ENCODE measurements at places on chromosomes 5 and 9.

- H3K36me3 ChIP-seq: no peaks in the 10 kb centered on the region
- no peak overlapping the region for H3K4me3 ChIP-seq
- no peaks in the 10 kb centered on the region for H3K4me1 ChIP-seq
- H3K27ac ChIP-seq: no peak overlapping the region
Measured at GRCh38 chr5:77003246-77003645, 27.0 kb upstream of the AGGF1 start.

GRCh38 chr5:133243196-133243595 is 191.4 kb downstream of the HSPA4 start:
- no peak overlapping the region for H3K27ac ChIP-seq
- no peak overlapping the region for H3K4me3 ChIP-seq
- no peak for DNase-seq

GRCh38 chr5:41843456-41844370 is 26.5 kb downstream of the OXCT1 start:
- peaks cover under 1% of the 10 kb centered on the region for H3K36me3 ChIP-seq
- H3K27ac ChIP-seq: no peak overlapping the region
- H3K27me3 ChIP-seq: no peaks in the 10 kb centered on the region

DNA sequence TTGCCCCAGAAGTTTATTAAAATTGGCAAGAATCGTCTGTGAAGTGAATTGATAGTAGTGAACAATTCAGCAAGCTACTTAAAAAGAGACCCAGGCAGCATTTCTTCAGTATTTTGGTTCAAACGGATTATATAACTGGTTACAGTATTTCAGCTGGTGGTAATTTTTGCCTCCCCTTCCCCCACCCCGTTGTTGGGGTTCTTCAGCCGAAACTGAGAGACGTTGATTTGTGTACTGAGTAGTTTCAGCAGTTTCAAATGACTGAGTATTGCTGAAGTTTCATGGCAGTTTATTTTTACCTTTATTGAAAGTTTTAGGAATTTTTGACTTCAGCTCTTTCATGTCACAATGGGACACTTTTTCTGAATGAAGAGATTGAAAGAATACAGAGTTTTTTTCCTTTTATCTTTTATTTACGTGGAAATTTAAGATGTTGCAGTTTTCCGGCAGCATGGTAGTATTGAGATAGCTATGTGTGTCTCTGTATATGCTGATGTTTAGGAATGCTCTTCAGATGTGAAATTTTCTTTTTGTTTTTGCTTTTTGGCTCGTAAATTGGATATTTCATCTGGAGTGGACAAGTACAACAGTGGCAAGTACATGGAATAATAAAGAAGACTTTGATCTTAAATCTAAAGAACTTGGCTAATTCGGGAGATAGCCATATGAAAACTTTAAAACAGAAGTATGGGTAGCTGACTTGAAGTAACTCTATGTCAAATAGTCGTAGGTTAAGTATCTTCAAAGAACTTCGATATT is 1.9 kb downstream of the GPBP1 start:
- peak; percentile 50 for DNase-seq
- peaks cover 25% of the 10 kb centered on the region for H3K4me1 ChIP-seq
- no peaks in the 10 kb centered on the region for H3K36me3 ChIP-seq
- peak overlapping the region; percentile 100 for H3K27ac ChIP-seq
- no peaks in the 10 kb centered on the region for H3K27me3 ChIP-seq
- peak overlapping the region; percentile 93 for H3K4me3 ChIP-seq

DNA sequence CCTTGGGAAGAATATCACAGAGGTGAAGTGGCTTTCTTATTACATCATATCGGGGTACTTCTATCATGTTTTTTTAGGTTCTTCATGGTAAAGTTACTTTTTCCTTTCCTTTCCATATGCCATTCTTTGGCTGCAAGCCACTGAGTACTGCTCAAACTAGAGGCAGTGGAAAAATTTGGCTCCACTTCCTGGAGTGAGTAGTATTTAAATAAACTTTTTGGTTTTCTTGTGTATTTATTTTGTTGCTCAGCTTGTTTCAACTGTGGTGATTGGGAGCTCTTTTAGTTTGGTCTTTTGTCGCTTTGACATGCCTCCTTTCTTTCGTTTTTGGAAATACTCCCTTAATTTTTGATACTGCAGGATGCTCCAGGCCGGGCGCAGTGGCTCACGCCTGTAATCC is 69.8 kb downstream of the WDR70 start:
- no peaks in the 10 kb centered on the region for H3K27me3 ChIP-seq
- no peak for DNase-seq
- H3K4me1 ChIP-seq: no peaks in the 10 kb centered on the region

GRCh38 chr5:68041293-68041692 is 174.3 kb upstream of the PIK3R1 start:
- H3K36me3 ChIP-seq: no peaks in the 10 kb centered on the region
- no peak overlapping the region for H3K27ac ChIP-seq
- peaks cover 12% of the 10 kb centered on the region for H3K4me1 ChIP-seq
- H3K4me3 ChIP-seq: no peak overlapping the region

- no peaks in the 10 kb centered on the region for H3K36me3 ChIP-seq
- peaks cover 33% of the 10 kb centered on the region for H3K4me1 ChIP-seq
- peaks cover 89% of the 10 kb centered on the region for H3K27me3 ChIP-seq
- no peak overlapping the region for H3K27ac ChIP-seq
- no peak for DNase-seq
Measured at GRCh38 chr9:121283856-121284732, 16.1 kb downstream of the GSN start.

DNA sequence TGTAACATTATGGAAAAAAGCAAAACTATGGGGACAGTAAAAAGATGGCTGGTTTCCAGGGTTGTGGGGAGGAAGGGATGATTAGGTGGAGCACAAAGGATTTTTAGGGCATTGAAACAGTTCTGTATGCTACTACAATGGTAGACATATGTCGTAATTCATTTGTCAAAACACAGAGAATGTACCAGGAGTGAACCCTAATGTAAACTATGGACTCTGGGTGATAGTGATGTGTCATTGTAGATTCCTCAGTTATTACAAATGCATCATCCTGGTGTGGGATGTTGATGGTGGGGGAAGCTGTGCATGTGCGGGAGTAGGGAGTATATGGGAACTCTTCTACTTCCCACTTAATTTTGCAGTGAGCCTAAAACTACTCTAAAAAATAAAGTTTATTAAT is 135.0 kb upstream of the GABRP start:
- H3K27ac ChIP-seq: no peak overlapping the region
- H3K27me3 ChIP-seq: no peaks in the 10 kb centered on the region
- no peak for DNase-seq
- peaks cover 23% of the 10 kb centered on the region for H3K4me1 ChIP-seq
- no peaks in the 10 kb centered on the region for H3K36me3 ChIP-seq

DNA sequence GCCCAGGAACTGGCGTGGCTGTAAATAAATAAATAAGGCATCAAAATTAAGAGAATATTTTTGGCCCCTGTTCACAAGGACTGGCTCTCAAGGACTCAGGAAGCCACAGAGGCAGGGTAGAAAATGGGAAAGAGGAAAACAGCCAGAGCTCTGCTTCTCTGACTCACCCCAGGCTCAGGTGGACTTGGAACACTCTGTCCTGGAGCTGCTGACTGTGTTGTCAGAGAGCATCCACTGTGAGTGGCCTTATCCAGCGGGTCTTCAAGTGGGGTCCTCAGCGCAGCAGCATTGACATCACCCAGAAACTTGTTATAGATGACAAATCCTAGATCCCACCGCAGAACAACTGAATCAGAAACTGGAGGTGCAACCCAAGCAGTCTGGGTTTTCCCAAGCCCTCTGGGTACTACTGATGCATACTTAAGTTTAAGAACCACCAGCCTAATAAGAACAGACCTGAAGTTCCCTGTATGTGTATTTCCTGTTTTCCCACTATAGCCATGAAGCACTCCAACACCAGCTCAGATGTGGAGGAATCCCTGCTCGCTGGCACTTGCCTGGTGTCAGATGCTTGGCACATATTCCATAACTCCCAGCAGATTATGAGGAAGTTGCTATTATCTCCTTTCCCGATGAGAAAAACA is 20.5 kb downstream of the ADRA1B start:
- H3K27me3 ChIP-seq: no peaks in the 10 kb centered on the region
- H3K4me1 ChIP-seq: no peaks in the 10 kb centered on the region
- no peaks in the 10 kb centered on the region for H3K36me3 ChIP-seq
- no peak overlapping the region for H3K4me3 ChIP-seq
- DNase-seq: no peak

GRCh38 chr5:6858419-6858818 is 145.2 kb downstream of the TENT4A start:
- H3K4me3 ChIP-seq: no peak overlapping the region
- H3K27ac ChIP-seq: no peak overlapping the region
- H3K27me3 ChIP-seq: no peaks in the 10 kb centered on the region
- DNase-seq: no peak
- no peaks in the 10 kb centered on the region for H3K4me1 ChIP-seq

GRCh38 chr9:37382161-37382981 is 40.1 kb upstream of the GRHPR start:
- H3K27me3 ChIP-seq: no peaks in the 10 kb centered on the region
- no peaks in the 10 kb centered on the region for H3K36me3 ChIP-seq
- no peak overlapping the region for H3K27ac ChIP-seq
- no peak for DNase-seq
- no peaks in the 10 kb centered on the region for H3K4me1 ChIP-seq

DNA sequence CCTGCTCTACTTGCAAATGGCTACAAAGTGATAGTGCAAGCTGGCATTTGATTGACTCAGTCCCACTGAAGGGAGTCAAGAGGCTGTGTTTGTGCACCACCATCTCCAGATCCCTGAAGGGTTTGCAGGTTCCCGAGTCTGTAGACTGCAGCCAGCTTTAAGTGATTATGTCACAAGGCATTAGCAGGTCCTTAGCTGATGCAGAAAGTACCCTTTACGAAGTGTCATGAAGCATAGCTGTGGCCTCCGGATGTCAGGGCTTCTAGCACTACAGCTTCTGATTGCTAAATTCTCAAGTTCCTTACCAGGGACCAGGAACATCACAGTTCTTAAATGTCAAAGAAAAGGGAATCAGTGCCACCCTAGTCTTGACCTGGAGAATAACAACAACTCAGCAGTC is 311.3 kb upstream of the TRPC7 start:
- DNase-seq: no peak
- H3K4me1 ChIP-seq: no peaks in the 10 kb centered on the region
- H3K36me3 ChIP-seq: peaks cover 13% of the 10 kb centered on the region
- no peak overlapping the region for H3K4me3 ChIP-seq
- no peaks in the 10 kb centered on the region for H3K27me3 ChIP-seq
- no peak overlapping the region for H3K27ac ChIP-seq

DNA sequence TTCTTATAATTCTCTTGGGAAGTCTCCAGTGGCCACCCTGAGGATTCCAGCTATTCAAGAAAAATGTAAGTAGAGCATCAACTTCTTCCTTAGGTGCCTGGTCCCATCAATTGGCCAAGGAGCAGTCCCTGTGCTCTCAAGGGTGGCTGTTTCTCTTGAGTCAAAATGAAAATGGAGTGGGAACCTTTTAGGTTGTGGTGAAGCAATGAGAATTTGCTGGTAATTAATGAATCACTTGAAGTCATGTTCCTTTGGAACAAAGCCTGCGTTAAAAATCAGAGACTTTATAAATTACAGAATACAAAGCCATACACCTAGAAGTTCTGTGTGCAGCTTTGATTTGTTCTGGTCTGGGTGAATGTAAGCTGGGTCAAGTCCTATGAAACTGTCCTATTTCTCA is 48.9 kb downstream of the IL31RA start:
- H3K4me3 ChIP-seq: no peak overlapping the region
- H3K4me1 ChIP-seq: no peaks in the 10 kb centered on the region
- no peaks in the 10 kb centered on the region for H3K27me3 ChIP-seq
- DNase-seq: no peak
- H3K36me3 ChIP-seq: no peaks in the 10 kb centered on the region
- no peak overlapping the region for H3K27ac ChIP-seq

- H3K27me3 ChIP-seq: no peaks in the 10 kb centered on the region
- H3K36me3 ChIP-seq: no peaks in the 10 kb centered on the region
- no peak overlapping the region for H3K4me3 ChIP-seq
- no peak overlapping the region for H3K27ac ChIP-seq
Measured at GRCh38 chr9:111350556-111350955, 20.5 kb upstream of the OR2K2 start.

- no peak for DNase-seq
- no peak overlapping the region for H3K27ac ChIP-seq
Measured at GRCh38 chr9:80797101-80797829, 892.1 kb downstream of the TLE1 start.

DNA sequence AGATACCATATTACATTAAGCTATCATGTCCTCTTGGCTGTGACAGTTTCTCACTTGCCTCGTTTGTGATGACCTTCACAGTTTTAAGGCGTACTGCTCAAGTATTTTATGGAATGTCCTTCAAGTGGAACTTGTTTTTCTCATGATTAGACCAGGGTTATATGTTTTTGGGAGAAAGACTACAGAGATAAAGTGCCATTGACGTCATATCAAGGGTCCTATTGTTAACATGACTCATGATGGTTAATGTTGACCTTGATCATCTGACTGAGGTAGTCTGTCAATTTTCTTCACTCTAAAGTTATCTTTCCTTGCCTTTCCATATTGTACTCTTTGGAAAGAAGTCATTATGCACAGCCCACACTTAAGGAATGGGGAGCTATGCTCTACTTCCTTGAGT is 17.8 kb upstream of the PTBP3 start:
- no peak overlapping the region for H3K27ac ChIP-seq
- H3K27me3 ChIP-seq: no peaks in the 10 kb centered on the region
- no peak overlapping the region for H3K4me3 ChIP-seq
- H3K36me3 ChIP-seq: no peaks in the 10 kb centered on the region
- peaks cover 28% of the 10 kb centered on the region for H3K4me1 ChIP-seq

DNA sequence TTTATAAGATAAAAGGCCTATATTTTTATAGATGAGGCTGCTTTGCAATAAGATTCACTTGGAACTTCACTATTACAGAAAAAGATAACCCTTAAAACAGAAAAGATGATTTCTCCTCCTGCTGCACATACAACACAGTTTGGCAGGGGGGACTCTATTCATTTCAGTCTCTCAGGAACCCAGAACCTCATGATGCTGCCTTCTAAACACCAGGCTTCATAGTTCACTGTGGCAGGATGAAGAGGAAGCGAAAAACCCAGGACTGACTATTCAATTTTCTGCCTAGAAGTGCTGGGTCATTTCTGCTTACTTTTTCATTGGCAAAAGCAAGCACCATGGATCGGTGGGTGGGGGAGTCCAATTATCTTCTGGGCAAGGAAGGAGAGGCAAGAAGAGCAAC is 179.5 kb downstream of the NTRK2 start:
- H3K27ac ChIP-seq: no peak overlapping the region
- no peak overlapping the region for H3K4me3 ChIP-seq
- DNase-seq: no peak
- H3K36me3 ChIP-seq: no peaks in the 10 kb centered on the region
- peaks cover 33% of the 10 kb centered on the region for H3K4me1 ChIP-seq

- H3K27me3 ChIP-seq: peaks cover 31% of the 10 kb centered on the region
- no peak overlapping the region for H3K27ac ChIP-seq
- no peak for DNase-seq
- peaks cover 5% of the 10 kb centered on the region for H3K4me1 ChIP-seq
- H3K36me3 ChIP-seq: no peaks in the 10 kb centered on the region
Measured at GRCh38 chr5:1934801-1935429, 52.2 kb upstream of the IRX4 start.

- H3K4me1 ChIP-seq: no peaks in the 10 kb centered on the region
- H3K36me3 ChIP-seq: no peaks in the 10 kb centered on the region
- no peak overlapping the region for H3K4me3 ChIP-seq
Measured at GRCh38 chr5:149694007-149694406, 36.1 kb upstream of the PPARGC1B start.

- H3K36me3 ChIP-seq: peaks cover 3% of the 10 kb centered on the region
- H3K27me3 ChIP-seq: no peaks in the 10 kb centered on the region
- peaks cover 29% of the 10 kb centered on the region for H3K4me1 ChIP-seq
- H3K27ac ChIP-seq: no peak overlapping the region
- no peak overlapping the region for H3K4me3 ChIP-seq
Measured at GRCh38 chr5:7330256-7330655, 65.7 kb upstream of the ADCY2 start.

All from GM23338 (cell line).